NCI-H69 (cell line): ENCODE measurements at places on chromosomes 5 and 9.

- no peak for DNase-seq
Measured at GRCh38 chr9:88973281-88974045, 17.8 kb upstream of the S1PR3 start.

- no peak for DNase-seq
Measured at GRCh38 chr5:139043157-139043905, 154.8 kb downstream of the SIL1 start.

DNA sequence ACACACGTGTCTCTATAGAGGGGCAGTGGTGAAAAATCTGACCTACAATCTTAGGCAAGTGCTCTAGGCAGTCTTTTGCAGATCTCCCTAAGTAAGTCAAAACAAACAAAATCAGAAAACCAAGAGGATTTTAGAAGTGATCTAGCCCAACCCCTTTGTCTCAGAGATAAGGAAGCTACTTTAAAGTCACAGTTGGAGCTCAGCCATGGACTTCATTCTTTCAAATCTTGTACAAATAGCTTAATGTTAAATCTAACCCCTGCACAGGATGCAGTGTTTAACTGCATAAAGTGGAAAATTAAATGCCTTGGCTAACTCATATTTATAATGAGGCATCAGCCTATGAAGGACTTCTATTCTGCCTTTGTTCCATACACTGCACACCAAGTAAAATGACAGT, 135.1 kb upstream of the RFX3 start:
- DNase-seq: no peak

DNA sequence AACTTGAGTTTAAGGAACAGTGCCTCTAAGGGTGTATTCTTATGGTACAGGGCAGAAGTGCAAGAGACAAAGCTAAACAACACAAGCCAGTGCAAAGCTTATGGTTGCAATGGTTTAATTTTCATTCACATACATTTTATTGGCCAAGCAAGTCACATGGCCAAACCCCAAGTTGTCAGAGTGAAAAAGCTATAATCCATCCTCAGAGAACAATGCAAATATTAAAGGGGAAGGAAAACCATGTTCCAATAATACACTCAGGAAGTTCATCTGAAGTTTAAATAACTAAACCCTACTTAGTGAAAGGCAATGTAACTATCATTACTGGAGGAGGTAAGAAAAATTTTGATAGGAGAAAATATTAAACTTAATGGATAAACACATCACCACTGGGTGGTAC, 26.6 kb upstream of the TLR4 start:
- DNase-seq: no peak

GRCh38 chr9:124890179-124890578, 28.2 kb downstream of the ARPC5L start:
- no peak for DNase-seq

DNA sequence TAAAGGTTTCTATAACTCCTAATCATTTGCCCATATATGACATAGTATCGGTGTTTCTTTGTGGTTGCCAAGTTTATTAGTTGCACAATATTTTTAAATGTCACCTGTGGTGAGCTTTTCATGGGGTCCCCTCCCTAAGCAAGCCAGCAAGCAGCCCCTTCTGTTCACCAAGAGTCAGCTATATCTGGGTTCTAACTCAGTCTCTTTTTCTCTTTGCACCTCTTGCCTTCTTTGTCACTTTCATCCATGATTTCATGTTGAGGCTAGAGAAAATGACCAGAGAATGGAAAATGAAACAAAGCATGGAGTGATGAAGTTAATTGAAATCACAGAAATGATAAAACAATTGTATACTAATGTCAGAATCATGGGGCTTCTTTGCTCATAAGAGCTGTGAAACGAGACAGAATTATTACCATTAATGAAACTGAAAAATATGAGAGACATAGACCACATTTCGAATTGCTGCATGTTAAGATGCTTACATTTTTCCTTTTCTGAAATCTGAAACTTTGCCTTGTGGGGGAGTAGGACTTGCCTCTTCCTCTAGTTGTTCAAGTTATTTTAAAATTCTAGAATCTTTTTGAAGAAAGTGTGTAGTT, 75.7 kb downstream of the CAMK4 start:
- DNase-seq: no peak

DNA sequence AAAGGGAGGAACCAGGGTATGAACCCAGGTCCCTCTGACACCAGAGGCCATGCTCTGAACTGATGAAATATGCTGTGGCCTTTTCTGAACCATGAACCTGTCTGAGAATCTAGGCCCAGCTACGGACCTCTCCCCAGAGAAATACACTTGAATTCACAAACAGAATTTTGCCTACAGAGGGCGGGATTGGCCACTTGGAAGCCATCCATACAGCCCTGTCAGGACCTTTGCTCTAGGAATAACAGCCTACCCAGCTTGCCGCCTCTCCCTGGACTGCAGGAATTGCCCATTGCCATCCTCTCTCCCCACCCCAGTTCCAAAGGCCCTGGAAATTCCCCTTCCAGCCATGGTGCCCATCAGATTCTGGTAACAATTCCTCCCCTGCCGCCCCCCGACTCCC, 26.6 kb downstream of the MORN5 start:
- DNase-seq: no peak

GRCh38 chr5:88452820-88453219, 184.2 kb upstream of the TMEM161B start:
- no peak for DNase-seq

DNA sequence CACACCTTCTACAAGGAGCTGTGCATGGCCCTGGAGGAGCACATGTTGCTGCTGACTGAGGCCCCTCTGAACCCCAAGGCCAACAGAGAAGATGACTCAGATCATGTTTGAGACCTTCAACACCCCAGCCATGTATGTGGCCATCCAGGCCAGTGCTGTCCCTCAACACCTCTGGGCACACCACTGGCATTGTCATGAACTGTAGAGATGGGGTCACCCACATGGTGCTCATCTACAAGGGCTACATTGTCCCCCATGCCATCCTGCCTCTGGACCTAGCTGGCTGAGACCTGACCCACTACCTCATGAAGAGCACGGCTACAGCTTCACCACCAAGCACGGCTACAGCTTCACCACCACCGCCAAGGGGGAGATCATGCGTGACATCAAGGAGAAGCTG, 49.0 kb upstream of the FBXL7 start:
- no peak for DNase-seq

DNA sequence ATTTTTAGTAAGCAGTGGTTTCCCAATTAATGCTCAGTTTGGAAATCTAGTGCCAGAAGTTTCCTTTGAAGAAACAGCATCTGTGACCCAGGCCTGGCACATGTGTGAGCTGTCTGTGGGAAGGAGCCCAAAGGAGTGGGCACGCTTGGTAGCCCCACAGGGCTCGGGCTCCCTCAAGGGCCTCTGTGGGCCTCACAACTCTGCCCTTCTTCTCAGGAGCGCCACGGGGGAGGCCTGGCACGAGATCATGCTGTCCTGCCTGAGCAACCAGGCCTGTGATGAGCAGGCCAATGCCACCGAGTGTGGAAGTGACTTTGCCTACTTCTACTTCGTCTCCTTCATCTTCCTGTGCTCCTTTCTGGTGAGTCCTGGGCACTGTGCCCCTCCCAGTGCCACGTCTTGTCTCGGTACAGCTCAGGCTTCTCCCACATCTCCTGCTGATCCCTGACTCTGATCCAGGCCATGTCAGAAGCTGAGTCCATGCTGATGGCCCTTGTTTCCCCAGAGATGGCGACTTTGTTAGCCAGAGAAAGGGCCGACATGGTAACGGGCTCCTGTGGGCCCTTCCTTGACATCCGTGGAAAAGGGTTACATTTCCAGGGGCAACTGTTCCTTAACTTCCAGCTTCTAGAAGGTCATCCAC, 200.4 kb downstream of the CACNA1B start:
- no peak for DNase-seq

DNA sequence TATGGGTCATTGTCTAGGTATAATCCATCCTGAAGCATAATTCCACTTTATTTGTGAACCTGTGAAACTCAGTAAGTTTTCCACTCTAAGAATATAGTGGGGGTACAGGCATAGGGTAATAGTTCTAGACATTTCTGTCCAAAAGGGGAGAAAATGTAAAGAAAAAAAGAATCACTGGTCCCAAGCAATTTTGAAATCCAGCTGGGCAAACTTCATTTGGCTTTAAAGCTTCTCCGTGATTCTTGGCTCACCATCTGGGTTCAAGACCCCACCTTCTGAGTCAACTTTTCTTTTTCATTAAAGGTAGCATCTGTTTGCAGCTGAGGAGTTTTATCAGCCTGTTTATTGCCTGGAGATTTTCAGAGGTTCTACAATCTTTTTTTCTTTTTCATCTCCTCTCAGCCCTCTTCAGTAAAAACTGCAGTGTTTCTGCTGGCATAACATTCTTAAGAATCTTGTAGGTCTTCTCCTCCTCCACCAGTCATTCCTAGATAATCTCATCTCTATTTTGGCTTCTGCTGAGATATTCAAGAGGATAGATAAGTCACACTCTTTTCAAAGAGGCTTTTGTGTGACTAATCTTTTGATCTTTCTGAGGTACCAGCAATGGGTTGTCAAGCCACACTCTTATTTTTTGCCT, 126.1 kb upstream of the PITX1 start:
- no peak for DNase-seq

DNA sequence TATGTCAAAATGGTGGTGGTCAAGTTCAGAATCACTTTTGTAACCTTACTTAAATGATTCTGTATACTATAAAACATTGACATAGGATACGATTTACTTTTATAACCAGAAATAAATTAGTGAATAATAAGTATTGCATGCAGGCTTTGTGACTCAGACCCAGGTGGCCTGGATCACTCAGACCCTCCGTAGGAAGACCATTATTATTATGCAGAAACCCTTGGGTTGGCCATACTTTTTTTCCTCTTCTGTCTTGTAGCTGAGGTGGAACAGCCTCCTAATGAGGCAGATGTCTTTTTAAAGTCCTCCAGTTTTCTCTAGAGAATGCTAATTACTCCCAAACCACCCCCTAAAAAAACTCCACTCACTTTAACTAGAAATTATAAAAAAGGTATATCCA, 121.9 kb downstream of the LPAR1 start:
- no peak for DNase-seq

GRCh38 chr5:68431601-68432337, 216.2 kb downstream of the PIK3R1 start:
- no peak for DNase-seq

GRCh38 chr5:139335811-139336210, 5.8 kb upstream of the PAIP2 start:
- no peak for DNase-seq

DNA sequence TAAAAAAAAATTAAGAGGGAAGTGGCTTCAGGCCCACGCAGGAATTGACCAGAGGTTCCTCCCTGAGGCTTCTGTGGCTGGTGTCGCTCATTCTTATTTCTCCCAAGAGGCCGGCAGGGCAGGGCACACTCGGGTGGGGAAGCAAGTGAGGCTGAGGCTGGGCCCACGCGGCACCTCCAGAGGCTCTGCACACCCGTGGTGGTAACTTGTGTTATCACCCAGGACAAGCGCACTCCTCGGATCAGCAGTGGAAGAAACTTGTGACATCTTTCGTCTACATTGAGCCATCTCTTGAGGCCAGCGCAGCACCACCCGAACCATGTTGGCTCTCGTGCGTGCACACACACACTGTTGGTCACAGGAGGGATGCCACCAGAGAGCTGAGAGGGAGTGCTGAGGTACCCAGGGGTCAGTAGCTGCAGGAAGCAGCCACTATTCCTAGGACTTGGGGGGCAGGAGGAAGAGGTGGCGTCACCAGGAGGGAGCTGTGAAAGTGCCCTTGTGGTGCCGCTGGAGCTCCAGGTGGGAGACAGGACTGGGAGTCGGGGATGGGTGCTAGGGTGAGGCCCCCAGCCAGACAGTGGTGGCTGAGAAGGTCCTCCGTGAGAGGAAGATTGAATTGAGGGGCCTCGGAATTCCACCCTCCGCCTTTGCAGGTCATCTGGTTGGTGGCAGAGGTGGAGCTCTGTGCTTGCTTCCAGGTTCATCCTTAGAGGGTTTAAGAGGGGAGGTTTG, 6.4 kb downstream of the NDUFS6 start:
- DNase-seq: no peak

DNA sequence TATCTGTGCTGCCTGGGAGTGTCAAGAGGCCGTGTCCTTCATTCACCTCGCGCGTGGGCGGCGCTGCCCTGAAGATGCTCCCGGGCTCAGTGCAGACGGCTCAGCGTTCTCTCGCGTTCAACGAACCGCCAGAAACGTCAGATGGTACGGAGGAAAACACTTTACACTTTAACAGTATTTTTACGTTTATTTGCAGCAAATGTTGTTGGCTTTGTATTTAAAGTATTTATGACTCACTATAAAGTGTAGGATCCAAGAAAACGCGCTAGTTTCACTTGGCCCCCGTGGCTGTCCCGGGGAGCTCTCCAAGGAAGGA, 544 bp upstream of the ERCC6L2 start:
- DNase-seq: peak; percentile 60

DNA sequence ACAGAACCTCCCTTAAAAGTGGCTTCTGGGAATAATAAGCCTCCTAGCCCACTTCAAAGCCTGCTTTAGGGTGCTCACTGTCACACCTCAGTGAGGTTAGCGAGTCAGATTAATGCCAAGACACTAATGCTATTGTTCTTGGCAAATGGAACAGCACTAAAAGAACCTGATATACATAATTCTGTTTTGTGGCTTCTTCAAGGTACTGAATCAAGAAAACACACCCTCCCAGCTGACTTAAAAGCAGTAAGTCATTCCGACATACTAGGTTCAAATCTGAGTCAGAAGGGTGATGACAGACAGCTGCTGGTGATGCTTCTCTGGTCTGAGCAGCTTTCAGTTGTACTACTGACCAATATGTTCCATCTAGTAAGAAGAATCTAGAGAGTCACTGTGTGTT, 121.6 kb downstream of the OXCT1 start:
- no peak for DNase-seq

- DNase-seq: no peak
Measured at GRCh38 chr9:129327552-129328328, 149.7 kb upstream of the IER5L start.

GRCh38 chr5:178432421-178433272, 157.5 kb downstream of the COL23A1 start:
- no peak for DNase-seq

DNA sequence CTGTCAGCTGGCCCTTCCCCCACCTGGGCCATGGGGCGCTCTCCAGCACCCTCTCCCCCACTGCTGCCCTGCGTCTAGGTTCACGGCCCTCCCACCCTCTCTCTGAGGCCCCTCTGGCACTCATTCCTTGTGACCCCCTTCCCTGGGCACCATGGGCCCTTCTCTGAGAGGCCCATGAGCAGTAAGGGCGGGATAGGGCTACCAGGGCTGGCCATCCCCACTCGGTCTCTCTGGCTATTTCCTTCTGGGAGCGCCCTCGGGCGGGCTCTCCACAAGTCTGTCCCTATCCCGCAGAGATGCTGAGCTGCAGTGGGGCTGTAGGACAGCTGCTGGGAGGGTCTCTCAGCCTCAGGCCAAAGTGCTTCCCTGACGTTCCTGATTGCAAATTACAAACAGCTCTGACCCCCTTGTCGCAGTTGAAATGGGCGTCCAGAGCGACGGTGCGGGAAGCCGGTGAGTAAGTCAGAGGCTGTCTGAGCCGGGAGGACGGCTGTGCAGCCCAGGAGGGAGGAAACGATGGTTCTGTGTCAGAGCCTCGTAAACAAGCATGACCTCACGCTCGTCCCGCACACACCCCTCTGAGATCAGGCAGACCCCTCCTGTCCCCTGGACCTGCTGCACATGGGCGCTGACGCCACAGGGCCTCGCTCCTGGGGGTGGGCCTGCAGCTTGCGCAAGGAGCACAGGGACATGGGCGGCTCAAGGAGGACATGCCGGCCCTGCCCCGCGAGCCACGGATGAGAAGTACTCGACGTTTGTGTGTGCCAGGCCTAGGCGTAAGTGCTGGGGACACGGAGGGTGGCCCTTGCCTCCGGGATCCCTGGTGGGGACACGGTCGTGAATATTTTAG, 36.3 kb upstream of the GFPT2 start:
- DNase-seq: no peak
